ENCODE measurements at places on chromosomes 3 and 15.

- DNase-seq, result no peak
These were observed 270.9 kb downstream of the TLE3 start for GRCh38 chr15:69826819-69827175.

DNA sequence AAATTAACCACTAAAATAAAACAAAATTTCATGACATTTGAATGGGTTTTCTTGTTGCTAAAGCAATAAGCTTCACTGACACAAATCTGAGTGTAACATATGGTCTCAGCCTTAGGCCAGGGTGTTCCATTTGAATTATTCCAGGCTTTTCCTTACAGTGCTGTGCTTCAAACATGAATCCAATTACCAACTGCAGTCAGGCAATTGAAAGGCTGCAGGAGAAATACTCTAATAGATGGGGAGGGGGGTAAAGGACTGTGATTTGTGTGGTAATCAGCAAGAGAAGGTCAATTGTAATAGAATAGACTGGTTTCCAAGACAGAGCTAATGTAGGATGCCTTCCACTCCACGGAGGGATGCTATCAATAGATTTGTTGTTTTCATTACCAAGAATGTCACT is 466.7 kb downstream of the C3orf38 start:
- no peak for DNase-seq

- no peak for DNase-seq
These were observed 8.0 kb downstream of the ESYT3 start for GRCh38 chr3:138442433-138442832.

DNA sequence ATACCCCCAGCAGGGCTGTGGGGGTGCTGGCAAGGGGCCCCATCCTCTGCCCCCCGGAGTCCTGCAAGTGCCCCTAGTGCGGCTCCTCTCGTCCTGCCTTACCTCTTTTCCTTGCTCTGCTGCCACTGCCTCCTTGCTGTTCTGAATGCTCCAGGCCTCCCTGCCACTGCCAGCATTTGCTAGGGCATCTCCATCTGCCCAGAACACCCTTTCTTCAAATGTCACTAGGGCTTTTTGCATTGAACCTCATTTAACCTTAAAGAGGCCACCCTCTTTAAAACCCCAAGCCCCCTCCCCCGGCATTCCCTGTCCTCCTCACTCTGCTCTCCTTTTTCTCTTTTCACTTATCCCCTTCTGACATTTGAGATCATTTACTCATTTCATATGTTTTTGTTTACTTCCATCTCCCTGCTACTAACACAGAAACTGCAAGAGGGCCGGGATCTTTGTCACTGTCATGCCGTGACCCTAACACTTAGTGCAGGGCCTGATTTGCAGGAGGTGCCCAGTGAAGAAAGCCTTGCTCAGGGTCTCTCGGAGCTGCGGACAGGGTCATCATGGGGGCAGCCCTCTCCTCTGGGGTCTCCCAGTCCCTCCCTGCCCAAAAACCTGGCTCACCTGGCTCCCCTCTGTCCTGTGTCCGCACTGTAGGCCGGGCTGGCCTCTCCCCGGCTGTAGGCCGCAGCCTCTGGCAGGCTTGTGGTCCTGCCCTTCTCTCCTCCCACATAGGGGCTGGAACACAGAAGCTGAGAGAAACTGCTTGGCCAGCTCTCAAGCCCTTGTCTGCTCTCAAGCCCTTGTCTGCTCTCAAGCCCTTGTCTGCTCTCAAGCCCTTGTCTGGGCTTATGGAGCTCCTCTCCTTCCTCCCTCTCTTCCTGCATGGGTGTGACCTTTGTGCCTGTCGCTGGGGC is at the start of gene ACOX2:
ACOX2 (minus strand) TSS at position 690 of the 911 bp plus-strand sequence. CDS start 2,084 bp downstream, outside the sequence.
- peak; percentile 49 for DNase-seq

GRCh38 chr3:184927796-184928315 is 115.9 kb downstream of the VPS8 start:
- DNase-seq, result no peak

- DNase-seq, result no peak
These were observed 12.2 kb downstream of the MAN2A2 start for GRCh38 chr15:90915216-90915807.

DNA sequence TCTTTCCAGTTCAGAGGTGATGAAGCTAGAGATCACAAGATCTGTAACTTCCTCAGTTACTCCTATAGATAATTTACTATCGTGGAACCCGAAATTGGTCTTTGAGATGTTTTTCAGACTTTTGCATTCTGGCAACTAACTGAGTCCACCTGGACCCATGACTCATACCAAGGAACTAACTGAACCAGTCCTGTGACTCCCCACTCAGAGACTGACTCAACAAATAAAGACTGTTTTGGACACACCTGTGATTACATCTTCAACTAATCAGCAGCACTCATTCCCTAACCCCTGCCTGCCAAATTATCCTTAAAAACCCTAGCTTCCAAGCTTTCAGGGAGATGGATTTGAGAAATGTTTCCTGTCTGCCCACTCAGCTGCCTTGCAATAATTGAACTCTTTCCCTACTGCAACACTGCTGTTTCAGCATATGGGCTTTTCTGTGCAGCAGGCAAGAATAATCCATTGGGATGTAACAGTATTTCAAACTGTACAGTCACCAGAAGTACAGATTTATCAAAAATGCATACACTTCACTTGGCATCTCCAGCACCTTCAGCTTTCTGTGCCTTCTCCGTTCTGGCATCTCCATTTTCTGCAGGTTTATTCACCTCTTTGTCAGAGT is 57.7 kb downstream of the GATM start:
- no peak for DNase-seq

DNA sequence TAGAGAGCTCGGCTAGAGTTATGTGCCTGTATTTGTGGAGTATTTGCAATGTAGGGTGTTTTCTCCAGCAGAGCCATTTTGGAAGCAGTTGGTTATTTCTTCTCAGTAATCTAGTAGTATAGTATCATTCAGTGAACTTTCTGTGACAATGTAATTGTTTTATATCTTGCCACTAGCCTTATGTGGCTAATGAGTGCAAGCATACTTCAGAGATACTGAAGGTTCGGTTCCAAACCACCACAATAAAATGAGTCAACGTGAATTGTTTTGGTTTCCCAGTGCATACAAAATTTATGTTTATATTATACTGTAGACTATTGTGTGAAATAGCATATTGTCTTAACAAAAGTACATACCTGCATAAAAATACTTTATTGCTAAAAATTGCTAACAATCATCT is 286.9 kb upstream of the TBL1XR1 start:
- DNase-seq, result no peak

- no peak for DNase-seq
These were observed 93.0 kb upstream of the EIF1B start for GRCh38 chr3:40216471-40216870.

GRCh38 chr3:63349583-63350573 is 71.8 kb downstream of the SYNPR start:
- no peak for DNase-seq

- DNase-seq, result no peak
These were observed 4.2 kb downstream of the PRTG start for GRCh38 chr15:55738715-55739114.

- no peak for DNase-seq
These were observed 13.3 kb upstream of the CHRNB4 start for GRCh38 chr15:78654272-78654671.

- no peak for DNase-seq
These were observed 76.6 kb downstream of the SRGAP3 start for GRCh38 chr3:9172851-9173321.

- no peak for DNase-seq
These were observed 59.4 kb downstream of the CALML4 start for GRCh38 chr15:68145706-68146105.

DNA sequence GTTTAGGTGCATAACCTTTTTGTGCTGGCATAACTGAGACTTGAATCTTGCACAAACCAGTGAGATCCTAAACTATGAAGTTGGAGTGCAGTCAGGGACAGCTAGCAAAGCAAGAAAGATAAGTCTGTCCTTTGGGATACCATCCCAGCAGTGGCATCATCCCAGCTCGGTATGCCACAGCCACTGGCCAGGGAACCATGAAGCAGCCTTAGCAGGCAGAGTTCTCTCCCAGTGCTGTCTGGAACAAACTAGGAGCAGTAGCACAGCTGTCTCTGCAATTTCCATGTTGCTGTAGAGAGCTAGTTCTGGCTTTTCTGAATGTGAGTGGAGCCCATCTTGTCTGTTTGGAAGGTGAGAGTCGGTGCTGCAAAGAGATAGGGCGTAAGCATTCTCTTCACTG is 130.3 kb downstream of the DTWD1 start:
- DNase-seq, result no peak

DNA sequence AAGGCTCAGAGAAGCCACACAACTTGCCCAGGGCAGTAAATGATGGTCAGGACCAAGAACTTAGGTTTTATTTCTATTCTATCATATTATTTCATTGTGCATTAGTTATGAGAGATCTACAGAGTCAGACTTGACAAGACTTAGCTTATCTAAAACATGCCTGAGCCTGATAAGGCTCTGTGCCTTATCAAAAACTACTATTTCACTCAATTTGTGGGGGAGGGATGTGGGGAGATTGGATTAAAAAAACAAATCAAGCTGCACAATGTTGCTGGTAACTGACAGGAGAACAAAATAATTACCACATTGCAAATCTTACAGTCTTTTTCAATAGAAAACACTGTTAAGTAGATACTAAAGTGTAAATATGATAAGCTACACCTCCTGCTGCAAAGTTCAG is 16.0 kb downstream of the HACD2 start:
- DNase-seq, result no peak

- DNase-seq, result no peak
These were observed 41.7 kb upstream of the B3GNT5 start for GRCh38 chr3:183211352-183211751.

DNA sequence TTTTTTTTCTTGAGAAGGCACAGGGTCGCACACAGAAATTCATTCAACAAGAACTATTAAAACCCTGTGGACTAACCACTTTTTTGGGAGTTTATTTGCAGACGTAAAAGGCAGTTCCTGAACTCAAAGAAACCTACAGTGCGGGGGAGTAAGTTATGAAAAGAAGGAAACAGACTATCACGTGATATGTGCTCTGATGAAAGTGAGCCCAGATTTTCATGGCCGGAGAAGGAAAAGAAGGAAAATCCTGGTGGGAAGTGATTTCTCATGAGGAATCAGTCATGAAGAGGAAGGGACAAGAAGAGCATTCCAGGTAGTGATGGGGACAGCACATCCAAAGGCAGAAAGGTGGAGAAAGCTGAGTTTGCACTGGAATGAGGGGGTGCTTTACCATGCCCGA is 26.1 kb downstream of the SEMA6D start:
- no peak for DNase-seq

DNA sequence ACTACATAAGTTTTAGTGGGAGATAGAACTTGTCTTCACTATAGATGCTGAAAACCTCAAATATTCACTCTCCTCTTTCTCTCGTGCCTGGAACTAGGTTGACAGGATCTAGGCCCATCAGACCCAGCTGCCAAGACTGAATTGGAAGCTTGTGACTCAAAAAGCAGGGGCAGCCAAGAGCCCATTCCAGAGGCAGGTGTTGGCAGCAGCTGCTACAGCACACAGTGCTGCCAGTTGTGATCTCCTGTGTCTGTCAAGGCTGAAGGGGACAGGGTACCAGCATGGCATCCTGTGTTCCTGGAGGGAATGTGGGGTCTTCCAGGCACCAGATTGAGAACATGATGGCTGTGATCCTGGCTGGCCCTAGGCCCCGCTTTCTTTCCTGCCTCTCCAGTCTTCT is 92.5 kb upstream of the MB21D2 start:
- no peak for DNase-seq

GRCh38 chr3:153350420-153350819 is 188.4 kb downstream of the RAP2B start:
- no peak for DNase-seq

DNA sequence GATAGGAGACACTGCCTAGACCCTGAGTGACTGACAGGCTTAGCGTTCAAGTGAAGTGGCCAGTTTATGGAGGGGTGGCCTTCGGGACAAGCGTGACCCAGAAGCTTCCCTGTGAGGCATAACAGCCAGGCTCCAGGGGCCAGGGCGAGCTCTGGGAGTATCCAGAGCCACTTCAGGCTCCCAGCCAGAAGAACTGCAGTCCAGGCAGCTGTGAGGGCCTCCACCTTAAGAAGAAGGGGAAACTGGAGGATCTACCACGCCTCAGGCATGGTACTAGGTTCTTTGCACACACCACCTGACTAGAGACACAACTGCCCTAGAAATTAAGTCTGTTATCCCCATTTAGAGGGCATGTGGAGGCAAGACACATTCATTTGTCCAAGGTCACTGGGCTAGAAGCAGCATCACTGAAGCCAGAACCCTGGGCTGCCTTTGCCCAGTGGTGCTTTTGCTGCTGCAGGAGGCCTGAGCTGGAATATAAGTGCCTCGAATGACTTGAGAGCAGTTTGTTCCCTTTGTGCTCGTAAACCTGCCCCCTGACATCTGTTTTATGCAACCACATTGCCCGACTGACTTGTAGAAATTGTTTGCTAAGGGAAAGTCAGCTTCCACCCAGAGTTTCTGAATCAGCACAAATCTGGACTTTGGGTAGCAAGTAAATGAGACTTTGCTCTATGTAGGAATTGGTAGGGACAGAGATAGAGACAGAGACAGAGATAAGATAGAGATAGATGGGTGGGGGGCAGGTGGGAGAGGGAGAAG is 23.3 kb downstream of the RASGRF1 start:
- DNase-seq, result no peak

DNA sequence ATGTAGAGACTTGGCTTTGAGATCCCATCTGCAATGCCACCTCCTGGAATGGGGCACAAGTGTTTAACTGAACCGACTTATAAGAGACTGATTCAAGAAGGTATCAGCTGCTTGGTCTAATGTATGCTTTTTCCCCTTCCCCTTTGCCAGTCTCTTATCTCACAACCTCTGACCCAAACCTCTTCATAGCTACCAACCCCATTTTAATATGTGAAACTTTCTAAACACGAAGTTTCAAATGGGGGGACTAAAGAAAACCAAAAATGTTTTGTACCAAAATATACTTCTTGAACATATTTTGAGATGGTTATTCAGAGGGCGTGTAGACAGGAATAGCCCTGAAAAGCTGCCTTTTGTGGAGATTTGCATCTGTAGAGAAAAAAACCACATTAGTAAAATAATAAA is 73.1 kb downstream of the OXSM start:
- no peak for DNase-seq

DNA sequence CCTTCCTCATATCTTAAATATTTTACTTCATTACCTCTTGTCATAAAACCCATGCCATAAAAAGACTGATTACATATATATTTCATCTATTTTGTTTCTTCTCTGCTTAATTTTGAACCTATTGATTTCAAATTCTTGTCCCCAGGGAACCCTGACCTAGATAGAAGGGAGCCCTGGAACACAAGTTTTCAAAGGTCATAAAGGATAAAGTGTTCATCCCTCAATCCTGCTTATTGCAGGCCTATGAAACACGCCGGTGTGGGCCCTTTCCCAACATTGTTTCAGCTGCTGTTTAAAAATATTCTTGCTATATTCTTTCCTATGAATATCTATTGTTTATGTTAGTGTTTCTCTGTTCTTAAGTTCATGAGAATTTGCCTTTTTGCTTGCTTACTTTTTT is 1389.5 kb upstream of the GBE1 start:
- no peak for DNase-seq
